ENCODE measurements at places on chromosomes 11 and 22.

GRCh38 chr11:11022125-11022730 is 164.4 kb upstream of the ZBED5 start:
- DNase-seq: no peak

DNA sequence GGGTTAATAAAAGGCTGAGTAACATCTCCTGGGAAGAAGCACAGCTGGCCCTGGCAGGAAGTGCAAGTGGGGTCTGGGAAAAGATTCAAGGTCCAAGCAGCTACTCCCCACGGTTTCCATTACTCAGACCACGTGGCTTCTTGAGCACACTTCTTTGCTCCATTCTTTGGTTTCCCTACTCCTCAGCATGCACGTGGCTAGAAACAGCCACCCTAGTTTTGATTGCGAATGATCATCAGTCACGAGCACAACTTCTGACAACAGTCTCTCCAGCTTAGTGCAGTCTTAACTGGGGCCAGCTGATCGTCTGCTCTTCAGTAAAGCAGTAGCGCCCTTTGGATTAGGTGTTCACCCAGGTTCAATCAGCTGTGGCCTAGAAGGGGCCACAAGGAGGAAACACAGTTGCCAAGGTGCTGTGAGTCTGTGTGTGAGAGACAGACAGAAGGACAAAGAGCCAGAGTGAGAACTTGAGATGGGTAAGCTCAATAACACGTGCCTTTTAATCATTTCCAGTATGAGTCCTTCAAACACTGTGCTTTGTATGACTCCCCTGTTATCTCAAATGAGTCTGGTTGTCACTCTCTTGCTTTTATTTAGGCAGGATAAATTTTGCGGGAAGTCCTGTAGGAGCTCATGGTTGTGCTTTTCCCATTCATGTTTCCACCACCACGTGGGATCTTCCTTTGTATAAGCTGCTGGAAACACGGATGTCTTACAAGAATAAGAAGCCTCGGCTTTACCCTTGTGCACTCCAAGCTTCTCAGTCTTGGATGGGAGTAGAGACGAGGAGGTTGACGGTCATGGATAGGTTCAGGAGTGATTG is 901 bp upstream of the PARVA start:
- DNase-seq: no peak

DNA sequence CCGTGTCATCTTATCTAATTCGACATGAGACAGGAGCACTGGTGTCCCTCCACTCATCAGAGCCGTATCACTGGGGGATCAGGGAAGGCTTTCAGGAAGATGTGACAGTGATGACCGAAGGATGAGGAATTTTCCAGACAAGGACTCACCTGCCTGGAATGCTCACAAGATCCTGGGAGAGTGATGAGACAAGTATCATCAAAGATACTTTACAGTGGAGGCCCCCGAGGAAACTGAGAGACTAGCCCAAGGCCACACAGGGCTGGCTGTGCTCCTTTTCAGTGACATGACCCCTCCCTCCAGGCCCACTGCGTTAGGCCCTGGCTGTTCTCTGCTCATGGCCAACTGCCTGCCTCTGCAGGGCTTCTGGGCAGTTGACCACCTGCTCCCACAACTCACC is 13.0 kb downstream of the CLPB start:
- DNase-seq: peak; percentile 71

- DNase-seq: no peak
These were observed 878.6 kb upstream of the CCDC90B start for GRCh38 chr11:84164728-84165127.

- DNase-seq: no peak
These were observed 31.6 kb downstream of the NTM start for GRCh38 chr11:131402040-131402439.

- no peak for DNase-seq
These were observed 22.4 kb upstream of the TXNRD2 start for GRCh38 chr22:19963863-19964642.

- no peak for DNase-seq
These were observed at the start of gene BID for GRCh38 chr22:17774206-17774925. Gene BID (minus strand): TSS chr22:17774469. CDS start chr22:17750116, 24,353 bp downstream.

DNA sequence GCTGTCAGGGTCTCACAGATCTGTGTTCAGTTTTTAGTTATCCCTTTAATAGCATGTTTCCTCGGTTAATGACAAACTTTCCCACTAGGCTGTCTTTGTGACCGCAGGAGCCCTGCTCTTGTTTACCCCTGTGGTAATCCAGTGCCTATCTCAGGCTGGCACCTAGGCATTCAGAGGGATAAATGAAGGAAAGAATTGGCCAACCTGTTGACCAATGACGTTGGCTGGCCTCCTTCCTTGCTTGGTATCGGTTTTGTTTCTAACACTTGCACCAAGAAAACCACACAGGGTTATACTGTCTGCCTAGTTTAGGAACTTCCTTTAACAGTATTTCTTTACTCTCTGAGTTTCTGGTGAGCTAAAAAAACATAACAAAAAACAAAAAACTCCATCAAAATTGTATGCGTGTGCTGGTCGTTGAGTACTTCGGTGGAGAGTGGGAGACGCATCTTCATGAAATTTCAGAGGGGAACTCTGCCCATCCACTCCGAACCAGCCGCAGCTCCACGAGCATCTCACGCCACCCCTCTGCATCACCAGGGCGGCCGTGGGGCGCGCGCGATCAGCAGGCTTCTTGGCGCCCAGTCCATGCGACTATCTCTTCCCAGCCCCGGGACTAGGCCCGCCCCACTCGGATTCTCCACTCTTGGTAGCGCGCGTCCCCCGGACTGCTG is 563 bp upstream of the ENDOD1 start:
- DNase-seq: no peak

- DNase-seq: no peak
These were observed 344.7 kb downstream of the MN1 start for GRCh38 chr22:27456696-27457503.

DNA sequence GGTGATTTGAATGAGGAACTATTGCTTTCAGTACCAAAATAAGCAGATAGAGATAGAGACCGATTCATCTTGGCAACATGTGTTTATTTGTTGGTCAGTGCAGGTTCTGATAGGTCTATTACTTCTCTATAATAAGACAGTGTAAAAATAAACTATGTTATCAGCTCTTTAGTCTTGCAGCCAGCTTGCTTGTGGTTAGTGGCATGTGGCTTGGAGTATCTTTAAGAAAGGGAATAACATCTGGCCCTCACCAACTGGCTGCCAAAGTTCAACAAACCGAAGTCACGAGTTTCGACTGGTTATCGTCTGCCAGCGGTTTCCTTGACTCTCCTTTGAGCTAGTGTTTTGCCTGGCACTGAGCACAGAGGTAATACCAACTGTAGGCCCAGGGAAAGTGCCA is 71.8 kb downstream of the CTTN start:
- DNase-seq: no peak

- DNase-seq: no peak
These were observed 163.3 kb upstream of the CCDC90B start for GRCh38 chr11:83449338-83449913.

DNA sequence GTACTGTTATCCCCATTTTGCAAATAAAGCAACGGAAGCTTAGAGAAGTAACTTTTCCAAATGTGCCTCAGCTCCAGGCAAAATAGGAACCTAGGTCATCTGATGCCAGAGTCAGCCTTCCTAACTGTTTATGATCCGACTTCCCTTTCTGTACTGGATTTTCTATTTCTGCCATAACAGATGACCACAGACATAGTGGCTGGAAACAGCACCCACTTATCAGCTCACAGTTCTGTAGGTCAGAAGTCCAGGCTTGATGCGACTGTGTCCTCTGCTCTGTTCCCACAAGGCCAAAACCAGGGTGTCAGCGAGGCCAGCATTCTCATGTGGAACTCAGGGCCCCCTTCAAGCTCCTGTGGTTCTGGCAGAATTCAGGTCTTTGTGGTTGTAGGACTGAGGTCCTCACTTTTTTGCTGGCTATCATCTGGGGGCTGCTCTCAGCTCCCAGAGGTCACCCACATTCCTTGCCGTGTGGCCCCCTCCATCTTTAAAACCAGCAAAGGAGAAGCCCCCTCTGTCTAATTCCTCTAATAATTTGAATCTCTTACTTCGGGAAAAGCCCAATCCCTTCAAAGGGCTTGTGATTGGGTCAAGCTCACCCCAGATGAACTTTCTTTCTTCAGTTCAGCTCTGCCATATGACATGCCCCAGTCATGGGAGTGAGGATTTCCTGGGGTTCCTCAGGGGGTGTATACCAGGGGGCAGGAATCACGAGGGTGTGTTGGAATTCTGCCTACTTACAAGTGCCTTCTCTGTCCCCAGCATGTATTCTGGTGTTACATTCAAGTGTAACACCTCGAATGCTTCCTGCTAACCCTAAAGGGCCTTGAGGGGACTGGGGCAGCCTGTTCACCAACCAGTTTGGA is 15.3 kb downstream of the KCNJ5 start:
- DNase-seq: no peak

DNA sequence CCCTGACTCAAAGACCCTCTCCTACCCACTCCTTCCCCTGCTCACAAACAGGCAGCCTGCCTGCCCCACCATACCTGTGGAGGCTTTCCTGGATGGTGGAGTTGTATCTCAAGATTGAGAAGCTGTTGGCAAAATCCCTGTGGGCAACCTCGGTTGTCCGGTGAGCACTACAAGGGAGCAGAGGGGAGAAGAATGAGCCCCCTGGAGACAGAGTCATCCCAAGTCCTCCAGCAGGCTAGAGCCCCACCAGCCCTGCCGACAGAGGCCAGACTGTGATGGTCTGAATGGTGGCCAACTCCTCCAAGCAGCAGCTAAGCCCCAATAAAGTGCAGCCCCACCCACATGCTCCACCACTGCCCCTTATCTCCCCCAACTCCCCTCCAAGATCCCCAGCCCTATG is 17.5 kb downstream of the TMPRSS13 start:
- DNase-seq: no peak

DNA sequence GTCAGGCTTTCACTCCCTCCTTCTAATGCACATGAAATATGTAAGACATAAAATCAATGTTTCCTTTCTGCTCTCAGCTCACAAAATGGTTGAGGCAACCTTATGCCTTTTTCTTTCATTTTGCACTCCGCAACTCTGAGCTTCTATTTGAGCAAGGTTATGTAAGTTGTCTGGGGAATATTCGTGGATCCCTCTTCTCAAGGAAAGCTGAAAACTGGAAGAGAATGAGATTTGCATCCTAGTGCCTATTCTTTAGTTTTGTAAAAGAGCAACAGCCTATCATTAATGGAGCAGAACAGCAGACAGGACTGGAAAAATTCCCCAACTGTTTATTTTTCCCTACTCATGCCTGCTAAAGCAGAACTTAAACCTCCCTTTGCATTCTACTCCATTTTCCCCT is 141.7 kb downstream of the FAM76B start:
- no peak for DNase-seq

- DNase-seq: no peak
These were observed 168.8 kb downstream of the RCN1 start for GRCh38 chr11:32259641-32260081.

GRCh38 chr11:26087120-26087935 is 244.6 kb upstream of the ANO3 start:
- no peak for DNase-seq

DNA sequence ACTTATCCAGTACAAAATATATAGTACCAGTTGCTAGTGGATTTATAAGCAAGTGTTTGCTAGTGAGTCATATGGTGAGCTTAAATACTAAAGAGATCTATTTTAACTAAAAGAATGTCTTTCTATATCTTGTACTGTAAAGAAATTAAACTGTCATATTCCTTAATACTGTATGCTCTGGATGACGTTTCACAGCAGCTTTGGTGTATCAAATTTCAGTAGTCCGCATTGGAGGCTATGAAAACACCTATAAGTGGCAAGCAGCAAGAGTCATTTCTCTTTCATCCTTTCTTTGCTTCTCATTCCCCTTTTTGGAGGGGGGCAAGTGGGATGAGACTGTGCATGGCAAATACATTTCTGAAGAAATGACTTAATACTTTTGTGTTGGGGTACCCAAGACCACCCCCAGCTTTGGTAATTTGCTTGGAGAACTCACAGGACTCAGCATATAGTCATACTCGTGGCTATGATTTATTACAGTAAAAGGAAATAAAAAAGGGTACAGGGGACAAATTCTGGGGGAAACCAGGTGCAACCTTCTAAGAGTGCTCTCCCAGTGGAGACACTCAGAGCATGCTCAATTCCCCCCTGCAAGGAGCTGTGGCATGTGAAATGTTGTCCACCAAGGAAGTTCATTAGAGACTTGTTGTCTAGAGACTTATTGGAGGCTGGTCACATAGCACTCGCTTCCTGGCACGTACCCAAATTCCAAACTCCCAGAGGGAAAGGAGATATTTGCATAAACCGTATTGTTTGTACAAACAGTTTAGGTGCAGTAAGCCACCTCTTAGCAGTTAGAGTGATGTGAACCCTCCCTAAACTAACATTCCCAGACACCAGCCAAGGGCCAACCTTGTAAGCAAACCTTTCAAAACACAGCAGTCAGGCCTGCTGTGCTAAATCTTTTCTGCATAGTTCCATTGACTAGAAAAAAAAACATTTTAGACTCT is 210.8 kb downstream of the PGR start:
- DNase-seq: no peak

DNA sequence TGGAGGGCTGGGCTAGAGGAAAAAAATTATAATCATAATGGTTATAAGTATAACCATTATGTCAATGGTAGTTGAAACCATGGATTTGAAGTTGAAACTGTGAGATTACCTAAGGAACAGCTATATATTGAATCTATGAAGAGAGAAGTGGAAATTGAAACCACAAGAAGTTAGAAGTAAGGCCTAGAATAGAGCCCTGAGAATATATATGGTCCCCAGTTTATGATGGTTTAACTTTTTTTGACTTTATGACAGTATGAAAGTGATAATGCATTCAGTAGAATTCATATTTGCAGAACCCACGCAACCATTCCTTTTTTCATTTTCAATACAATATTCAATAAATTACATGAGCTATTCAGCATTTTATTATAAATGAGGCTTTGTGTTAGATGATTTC is 15.0 kb downstream of the AASDHPPT start:
- no peak for DNase-seq

DNA sequence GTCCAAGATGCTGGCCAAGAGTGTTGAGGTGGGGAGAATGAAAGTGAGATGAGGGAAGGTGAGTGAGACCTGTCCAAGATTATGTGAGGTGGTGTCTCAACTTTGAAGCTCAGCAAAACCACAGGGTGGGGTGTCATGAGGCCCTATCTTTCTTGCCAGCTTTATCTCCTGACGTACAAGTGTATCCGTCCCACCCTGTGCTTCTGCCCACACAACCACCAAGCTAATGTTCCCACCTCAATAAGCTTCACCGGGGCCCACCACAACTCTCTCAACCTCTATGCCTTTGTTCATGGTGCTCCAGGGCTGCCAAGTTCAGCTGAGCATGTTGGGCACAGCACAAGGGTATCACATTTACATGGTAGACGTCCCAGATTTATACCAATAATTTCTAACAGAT is 7.1 kb upstream of the TPST2 start:
- DNase-seq: no peak

DNA sequence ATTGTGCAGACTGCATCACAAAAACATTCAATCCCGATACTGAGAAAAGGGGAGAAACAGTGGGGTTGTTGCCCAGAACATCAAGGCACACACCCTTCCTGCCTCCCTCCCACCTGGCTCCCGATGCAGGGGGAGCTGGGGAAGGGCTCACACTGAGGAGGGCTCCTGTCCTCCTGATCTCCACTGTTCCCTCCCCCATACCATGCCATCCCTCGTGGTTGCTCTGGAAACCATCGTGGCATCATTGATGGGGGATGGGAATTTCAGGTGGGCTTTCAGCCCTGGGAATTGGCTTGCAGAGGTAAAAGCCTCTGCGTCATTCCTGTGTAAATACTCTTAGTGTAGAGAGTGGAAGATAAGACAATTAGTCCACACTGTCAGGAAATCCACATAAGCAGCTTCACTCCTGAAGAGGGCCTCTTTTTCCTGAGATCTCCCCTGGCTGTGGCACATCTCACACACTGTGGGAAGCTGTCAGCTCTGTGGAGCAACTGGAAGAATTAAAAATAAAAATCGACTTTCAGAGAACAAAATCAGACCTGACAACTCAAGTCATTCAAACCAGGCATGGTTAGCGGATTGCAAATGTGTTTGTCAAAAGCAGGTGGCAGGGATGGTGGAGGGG is 176.0 kb downstream of the CHST1 start:
- no peak for DNase-seq
